ENCODE measurements at places on chromosomes 16 and 17.
A peak's percentile ranks its signal among the peaks of the same experiment; 100 is the strongest.

GRCh38 chr17:74089380-74089779 is 114.1 kb upstream of the RPL38 start:
- no peak for DNase-seq

GRCh38 chr17:60910415-60910814 is 232.8 kb downstream of the BCAS3 start:
- DNase-seq, result no peak

- DNase-seq, result no peak
These were observed 160.1 kb upstream of the IRX3 start for GRCh38 chr16:54446639-54447038.

- no peak for DNase-seq
These were observed 20.1 kb downstream of the SLC39A11 start for GRCh38 chr17:73072219-73072962.

DNA sequence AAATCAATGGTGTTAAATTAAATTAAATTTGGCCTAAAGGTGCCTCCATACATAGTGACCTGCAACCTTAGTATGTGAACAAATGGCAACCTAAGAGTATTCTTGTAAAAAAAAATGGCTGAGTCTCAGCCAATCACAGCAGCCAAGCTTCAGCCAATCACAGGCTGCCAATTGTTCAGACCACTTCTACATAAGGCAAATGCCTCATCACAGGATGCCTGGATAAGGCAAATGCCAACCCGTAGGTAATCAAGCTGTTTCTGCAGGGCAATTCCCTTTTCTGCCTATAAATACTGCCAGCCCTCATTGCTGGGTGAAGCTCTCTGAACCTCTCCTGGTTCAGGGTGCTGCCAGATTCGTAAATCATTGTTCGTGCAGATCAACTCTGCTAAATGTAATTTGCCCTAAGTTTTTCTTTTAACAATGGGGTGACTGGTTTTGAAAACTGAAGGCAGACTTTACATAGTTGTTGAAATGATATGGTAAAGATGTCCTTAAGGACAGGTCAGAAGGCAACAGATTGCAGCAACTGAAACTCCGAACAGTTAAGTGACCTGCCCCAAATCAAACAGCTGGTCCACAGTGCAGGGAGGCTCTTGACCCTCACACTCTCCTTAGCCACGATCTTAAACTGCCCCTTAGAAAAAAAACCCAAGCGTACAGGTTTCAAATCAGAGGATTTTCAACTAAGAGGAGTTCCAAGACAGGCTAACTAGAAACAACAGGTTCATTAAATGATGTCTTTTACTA is 50.3 kb downstream of the N4BP1 start:
- DNase-seq, result no peak

GRCh38 chr16:8964462-8964861 is 756 bp upstream of the USP7 start:
- DNase-seq, result no peak

DNA sequence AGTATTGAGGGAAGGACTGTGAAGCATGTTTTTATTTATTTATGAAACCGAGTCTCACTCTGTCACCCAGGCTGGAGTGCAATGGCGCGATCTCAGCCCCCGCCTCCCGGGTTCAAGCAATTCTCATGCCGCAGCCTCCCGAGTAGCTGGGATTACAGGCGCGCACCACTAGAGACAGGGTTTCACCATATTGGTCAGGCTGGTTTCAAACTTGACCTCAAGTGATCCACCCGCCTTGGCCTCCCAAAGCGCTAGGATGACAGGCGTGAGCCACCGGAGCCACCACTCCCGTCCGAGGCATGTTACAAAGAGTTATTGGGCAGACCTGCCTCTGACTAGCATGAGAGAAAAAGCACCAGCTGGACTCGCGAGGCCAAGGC is 3.1 kb downstream of the MRPL12 start:
- no peak for DNase-seq

DNA sequence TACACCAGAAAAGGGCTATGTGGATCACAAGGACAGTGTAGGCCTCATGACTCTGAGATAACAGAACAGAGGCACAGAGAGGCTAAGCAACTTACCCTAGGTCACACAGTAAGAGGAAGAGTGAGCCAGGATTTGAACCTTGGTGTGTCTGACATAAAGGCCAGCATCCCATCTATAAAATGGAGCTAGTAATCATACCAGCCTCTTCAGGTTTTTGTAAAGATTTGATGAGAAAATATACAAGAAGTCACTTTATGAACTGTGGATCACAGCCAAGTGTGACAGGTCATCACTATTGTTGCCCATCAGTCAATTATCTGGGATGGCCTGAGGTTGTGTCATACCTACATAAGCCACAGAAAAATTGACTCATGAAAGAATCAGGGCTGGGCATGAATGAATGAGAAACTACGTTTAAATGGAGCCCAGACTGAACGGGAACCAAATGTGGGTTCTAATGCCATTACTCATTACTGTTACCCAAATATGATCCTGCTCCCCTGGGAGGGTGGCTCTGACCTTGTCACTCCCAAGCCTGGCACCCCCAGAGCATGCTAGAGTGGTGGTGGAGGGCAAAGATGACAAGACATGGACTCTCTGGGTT is 21.0 kb downstream of the FBXO39 start:
- DNase-seq, result no peak

- no peak for DNase-seq
These were observed 1.8 kb upstream of the RASD1 start for GRCh38 chr17:17497845-17498520.

- no peak for DNase-seq
These were observed 66.4 kb downstream of the NXN start for GRCh38 chr17:913207-913606.

DNA sequence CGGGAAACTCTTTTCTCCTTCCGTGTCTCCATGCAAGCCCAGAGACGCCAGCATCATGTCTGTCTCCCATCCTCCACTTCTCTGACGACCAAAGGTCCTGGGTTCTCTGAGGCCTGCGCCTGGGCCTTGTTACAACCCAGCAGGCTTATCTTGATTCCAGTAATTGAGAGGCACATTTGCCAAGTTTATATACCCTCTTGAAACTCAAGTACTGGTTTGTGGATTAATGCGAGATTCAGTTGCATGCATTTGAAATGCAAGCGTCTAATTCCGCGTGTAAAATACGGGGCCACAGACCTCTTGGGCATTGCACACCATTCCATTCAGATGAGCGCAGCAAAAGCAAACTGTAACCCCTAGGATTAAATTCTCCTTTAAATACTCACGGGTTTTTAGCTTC is 28.7 kb upstream of the CRISPLD2 start:
- no peak for DNase-seq

DNA sequence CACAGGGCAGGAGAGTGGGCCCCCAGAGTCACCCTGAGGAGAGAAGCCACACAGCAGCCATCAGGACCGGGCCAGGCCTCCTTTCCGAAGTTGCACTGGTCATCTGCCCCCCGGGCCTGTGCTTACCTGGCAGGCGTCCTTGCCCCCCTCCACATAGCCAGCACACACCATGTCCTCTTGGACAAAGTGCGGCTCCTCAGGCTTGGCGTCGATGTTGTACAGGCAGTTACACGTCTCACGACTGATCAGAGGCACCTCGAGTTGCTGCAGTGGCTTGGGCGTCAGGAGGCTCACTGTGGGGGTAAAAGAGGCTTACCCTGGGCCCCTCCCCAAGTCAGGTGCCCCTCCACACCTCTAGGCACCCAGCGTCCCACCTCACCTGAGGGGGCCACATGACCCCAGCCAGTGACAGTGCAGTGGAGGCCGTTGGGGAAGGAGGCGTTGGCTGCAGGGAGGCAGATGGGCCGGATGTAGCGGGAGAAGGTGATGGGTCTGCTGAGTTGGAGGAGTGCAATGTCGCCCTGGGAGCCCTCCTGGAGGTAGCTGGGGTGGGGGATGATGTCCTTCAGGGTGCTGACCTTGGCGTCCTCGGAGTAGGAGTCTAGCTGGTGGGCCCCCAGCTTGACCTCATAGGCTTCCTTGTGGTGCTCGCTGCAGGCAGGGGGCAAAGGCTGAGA is 3.1 kb downstream of the PRSS8 start:
- DNase-seq, result no peak

DNA sequence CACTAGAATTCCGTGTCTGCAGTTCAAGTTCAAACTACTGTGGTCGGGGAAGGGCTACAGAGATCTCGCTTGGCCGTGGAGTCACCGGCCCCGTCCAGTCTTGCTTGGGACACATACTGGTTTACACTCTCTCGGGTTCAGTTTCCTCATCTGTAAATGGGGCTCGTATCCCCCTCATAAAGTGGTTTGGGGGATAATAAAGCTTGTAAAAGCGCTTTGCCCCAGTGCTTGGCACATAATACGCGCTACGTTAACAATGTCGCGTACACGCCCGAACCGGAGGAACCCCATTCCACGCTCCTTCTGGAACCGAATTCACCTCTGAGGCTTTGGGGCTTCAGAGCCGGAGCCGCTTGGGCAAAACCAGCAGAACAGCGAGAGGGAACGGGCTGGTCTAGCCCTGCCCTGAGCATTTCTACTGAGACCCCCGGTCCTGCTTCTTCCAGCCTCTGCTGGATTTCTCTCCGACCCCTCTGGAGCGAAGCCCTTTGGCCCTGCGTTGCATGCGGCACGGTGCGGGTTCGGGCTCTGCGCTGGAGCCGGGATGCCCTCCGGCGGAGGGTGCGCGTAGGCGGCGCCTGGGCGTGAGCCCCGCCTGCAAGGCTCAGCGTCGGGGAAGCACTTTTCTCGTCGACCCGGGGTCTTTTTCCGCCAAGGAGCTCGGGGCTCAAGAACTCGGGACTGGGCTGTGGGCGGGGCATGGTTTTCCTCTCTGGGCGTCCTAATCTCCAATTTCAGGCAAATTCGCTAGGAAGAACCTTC is 26.1 kb upstream of the HOXB13 start:
- no peak for DNase-seq

- no peak for DNase-seq
These were observed 48.1 kb upstream of the GOSR1 start for GRCh38 chr17:30429155-30429554.

DNA sequence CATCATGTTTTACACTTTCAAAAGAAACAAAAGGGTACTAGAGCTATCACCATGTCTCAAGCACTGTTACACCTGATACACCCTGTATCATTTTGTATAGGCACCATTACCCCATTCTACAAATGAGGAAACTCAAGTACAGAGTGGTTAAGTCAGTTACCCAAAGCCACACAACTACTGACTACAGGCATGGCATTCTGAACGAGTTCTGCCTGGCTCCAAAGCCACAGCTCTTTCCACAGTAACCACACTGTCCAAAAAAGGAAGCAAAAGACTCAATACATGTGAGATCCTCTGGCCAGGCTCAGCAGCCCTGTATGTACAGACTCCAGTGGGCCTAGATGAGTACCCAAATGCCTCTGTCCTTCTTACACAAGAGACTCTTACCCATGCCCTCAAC is 4.7 kb downstream of the DYNC1LI2 start:
- DNase-seq, result no peak

GRCh38 chr16:68179855-68180254 is 56.1 kb downstream of the ESRP2 start:
- no peak for DNase-seq

- DNase-seq, result no peak
These were observed 762 bp downstream of the CDK12 start for GRCh38 chr17:39461926-39462569.

- no peak for DNase-seq
These were observed 1.2 kb upstream of the LITAFD start for GRCh38 chr16:8880839-8881510.

DNA sequence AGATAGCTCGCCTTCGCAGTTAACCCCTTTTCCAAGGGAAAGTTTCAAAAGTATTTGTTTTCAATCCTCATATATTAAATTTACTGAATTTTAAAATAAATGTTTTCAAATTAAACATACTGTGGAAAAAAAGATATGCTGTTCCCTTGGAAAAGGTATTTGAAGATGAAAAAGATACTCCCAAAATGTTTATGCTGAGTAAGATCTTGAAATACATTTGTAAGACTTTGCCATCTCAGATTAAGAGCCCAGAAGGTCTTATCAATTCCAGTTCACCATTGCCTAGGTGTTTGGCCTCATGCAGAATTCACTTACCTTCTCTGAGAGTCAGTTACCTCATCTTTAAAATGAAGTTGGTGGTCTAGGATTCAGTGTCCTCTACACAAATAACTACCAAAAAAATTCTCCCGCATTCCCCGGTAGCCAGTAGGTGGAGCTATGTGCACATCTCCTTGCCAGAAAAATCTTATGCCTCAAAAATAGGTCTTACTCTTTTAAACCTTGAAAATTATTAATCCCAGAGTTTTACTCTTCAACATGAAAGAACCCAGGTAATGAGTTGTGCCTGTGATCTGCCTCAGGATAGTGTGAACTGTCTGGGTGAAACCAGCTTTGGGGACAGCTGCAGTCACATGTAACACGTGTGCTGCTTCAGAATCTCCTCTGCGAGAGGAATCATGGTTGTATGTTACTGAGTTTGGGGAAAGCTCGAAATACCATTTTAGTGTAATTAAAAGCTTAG is 178.3 kb downstream of the MRTFB start:
- DNase-seq, result peak; percentile 16

GRCh38 chr16:78760611-78761010 is 661.2 kb downstream of the WWOX start:
- DNase-seq, result no peak

DNA sequence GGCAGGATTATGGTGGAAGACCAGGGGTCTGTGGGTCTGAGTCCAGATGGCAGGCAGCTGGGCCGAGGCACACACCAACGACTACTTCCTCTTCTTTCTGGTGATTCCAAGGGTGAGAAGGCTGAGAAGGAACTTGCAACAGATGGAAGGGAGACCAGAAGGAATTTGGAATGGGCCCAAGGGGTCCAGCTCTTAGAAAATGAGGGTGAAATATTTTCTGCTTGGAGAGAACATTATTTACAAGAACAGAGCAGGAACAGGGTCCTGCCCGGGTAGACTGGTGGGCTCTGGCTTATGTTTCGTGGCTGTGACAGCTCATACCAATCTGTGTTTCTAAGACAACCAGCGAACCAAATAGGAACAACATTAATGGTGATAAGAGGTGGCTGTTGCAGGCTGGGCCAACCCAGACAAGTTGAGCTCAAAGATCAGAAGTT is 36.6 kb downstream of the CCDC42 start:
- no peak for DNase-seq

GRCh38 chr16:88837806-88838205 is 18.9 kb downstream of the GALNS start:
- no peak for DNase-seq

Data from activated CD8-positive, alpha-beta memory T cell treated with anti-CD3 and anti-CD28 coated beads for 4 hours (primary cell).